Stimulated activated CD8-positive, alpha-beta memory T cell treated with anti-CD3 and anti-CD28 coated beads, Interleukin-7, amount 100 ng/mL, for 1 hour (primary cell): ENCODE measurements at places on chromosomes 5 and 9.

DNA sequence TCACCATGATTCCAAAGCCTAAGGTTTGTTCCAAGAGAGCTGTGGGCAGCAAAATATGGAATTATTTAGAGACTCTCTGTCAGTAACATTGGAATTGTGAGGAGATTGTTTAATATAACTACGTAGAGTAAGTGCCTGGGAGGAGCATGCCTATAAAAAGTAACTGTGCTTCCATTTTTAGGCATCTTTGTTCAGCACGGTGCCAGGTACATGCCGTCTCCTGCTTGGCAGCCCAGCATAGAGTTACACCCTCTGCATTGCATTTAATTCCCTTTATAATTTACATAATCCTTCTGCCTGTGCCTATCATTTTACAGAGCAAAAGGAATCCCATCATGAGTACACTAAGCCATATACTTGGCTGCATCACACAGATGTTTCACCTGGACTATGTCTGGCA is 32.1 kb upstream of the ALDH1A1 start:
- DNase-seq = no peak

DNA sequence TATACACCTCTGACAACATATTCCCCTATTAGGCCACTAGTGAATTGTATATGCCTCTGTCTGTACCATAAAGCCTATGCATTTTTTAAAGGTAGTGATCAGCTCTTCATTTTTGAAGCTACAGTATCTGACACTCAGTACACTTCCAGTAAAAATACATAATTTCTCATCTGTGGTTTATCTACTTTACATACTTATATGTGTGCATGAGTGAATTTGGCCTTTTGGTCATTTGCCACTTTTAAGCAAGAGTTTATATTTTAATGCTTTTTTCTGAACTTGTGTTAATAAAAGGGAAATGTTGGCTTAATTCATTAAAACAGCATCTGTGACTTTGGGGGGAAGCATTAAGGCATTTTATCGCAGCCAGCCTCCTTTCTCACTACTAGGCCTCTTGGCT is 47.8 kb downstream of the ST8SIA4 start:
- DNase-seq = no peak

GRCh38 chr9:107685376-107685775 is 195.8 kb upstream of the KLF4 start:
- DNase-seq = no peak

- DNase-seq = no peak
These were observed 80.0 kb downstream of the OXCT1 start for GRCh38 chr5:41790038-41790776.

DNA sequence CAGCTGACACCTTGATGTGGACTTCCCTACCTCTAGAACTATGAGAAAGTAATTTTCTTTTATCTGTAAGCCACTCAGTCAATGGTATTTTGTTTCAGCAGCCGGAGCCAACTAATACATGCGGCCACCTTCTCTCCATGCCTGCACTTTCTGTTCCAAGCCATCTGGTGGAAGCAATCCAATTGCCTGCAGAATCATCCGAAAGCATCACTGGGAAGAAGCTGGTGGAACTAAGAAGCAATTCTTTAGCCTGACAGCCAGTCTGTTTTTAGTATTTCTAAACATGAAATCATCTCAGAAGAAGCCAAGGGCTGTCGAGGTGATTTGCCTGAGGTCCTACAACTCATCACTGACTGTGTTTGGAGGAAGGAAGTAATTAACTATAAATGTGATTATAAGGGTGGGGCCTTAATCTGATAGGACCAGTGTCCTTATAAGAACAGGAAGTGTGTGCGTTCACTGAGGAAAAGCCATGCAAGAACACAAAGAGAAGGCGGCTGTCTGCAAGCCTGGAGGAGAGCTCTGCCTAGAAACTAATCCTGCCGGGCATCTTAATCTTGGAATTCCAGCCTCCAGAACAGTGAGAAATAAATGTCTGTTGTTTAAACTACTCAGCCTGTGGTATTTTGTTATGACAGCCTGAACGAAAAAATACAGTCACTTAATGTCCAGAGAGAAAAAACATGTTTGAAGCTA is 49.1 kb downstream of the NXNL2 start:
- DNase-seq = no peak

DNA sequence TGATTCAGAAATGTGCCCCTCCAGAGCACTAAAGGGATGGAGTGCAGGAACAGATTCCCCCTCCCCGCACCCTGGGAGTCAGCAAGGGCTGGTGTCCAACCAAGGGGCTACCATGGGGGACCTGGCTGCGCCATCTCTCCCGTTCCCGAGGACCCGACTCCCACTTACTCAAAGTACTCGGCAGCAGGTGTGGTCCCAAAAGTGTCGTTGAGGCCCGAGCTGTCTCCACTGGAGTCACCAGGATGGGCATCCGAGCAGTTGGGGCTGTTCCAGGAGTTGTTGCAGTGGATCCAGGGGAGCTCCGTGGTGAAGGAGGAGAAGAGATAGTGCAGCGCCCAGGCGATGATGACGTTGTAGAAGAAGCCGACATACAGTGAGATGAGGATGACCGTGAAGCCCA is 12.9 kb downstream of the SLC6A3 start:
- no peak for DNase-seq
